ENCODE measurements at places on chromosomes 3 and 15.

DNA sequence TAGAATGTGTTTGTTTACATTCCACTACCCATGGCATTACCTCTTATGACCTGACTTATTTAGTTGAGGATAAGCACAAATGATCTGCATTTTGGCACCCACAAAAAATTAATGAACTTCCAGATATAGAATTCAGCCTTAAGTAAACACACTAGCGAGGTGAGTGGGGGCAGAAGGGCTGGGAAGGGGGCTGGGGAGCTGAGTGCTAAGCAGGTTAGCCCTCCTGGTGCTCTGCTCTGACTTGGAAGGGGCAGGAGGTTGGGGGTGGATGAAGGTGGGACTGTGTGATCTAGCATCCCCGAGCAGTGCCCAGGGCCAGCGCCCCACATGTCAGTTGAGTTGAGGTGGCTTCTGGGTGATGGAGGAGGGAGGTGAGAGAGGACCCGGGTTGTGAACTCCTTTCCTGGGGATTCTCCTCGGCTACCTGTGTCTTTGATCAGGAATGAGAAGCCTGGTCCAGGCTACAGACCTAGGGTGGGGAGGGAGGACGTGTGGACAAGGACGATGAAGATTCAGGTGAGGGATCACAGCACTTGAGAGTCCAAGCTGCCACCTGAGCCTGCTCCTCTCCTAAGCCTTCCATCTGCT, 178.6 kb upstream of the SMAD3 start:
- DNase-seq: no peak

- no peak for DNase-seq
These were observed 4.3 kb downstream of the ITIH1 start for GRCh38 chr3:52781741-52782140.

DNA sequence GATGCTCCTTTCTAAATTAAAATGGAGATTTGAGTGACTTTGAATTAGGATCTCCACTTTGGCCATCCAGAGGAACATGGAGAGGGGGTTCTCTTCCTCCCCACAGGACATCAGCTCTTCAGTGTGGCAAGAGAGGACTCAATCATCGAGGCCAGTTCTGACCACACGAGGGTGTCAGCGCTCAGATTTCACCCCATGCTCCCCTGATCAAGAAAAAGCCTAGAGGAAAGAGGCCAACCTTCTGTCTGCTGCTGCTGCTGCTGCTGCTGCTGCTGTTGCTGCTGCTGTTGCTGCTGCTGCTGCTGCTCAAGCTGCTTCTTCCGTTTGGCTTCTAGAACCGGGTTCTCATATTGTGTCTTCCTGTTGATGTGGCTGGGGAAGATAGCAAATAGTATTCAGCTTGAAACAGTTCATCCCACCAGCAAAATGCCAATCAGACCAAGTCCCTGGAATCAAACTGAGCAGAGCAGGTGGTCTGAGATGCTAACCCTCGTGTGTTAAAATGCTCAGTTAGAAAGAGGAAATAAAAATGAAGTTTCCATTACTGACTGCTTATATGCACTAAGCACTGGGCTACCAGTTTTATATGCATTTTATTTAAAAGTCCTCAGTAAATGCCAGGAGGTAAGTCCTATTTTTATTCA, 599.0 kb downstream of the MAGI1 start:
- peak; percentile 28 for DNase-seq

DNA sequence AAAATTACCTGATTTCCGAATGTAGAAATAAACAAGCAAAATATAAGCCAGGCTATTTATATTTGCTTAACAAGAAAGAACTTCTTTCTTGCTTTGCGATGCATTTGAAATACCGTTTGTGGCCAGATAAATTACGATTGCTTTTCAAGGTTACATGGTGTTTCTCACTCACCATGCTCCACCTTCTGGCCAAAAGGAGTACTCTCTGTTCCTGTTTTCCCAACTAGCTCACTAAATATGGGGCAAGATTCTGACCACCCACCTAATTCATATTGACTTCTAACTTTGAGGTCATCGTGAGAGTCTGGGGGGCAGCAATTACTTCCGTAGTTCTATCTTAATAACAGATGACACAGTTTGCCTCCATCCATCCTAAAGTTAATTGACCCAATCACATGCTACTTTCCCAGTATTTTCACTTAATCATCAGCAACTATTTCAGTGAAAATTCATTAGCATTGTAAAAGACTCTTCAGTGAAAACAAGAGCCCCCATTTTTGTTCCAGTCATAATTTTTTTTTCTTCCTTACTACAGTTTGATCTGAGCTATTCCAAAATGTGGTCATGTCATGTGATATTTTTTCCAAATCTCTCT, 25.9 kb downstream of the ACP3 start:
- DNase-seq: no peak

DNA sequence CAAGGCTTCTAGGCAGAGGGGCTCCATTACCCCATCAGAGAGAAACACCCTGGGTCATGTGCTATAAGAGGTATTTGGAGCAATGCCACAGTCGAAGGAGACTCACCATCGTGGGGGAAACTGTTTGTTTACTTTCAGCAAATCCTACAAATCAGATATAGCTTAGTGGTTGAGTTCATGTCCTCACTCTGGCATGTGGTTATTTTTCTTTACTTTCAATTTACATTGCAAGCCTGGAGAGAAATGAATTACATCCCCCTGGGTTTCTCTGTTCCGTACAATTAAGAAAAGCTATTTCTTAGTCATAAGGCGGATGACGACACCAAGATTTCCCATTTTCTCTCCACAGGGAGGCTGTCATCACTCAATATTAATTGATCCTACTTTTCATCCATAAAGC, 36.9 kb downstream of the RFTN1 start:
- no peak for DNase-seq

DNA sequence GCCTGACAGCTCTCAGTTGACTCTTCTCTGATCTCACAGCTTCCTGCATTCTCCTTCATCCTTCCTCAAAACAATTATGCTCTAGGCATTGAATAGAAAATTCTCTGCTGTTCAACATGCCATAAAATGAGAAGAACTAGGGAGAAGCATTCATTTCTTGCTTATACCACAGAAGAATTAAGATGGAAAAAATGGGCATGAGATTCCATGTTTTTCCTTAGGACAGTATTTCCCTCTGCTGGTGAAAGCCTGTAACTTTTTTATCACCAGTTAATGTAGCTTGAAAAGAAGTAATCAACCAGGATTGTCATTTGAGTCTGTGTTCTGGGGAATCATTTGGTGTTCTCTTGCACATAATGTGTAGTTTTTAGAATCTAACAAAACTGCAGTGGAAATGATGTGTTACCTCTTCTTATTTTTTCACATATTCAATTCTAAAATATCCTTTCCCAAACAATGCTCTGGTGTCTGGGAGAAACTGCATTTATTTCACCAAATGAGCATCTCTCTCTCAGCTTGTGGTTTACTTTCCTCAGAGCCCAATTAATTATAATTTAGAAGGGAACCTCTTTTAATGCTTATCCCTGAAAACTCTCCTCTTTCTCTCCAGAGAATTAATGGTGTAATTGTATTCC, 92.8 kb upstream of the DCBLD2 start:
- no peak for DNase-seq

DNA sequence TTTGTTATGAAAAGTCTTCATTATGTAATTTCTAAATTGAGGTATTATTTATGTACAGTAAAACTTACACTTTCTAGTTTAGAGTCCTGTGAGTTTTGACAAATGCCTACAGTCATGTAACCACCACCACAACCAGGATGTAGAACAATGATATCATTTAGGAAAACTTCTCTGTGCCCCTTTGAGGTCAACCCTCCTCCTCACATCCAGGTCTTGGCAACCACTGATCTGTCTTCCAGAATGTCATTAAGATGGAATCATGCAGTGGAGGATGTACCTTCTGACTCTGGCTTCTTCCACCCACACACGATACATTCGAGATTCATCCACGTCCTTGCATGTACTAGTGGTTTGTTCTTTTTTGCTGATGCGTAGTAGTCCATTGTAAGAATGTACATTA, 23.2 kb downstream of the MINAR1 start:
- no peak for DNase-seq

- DNase-seq: no peak
These were observed 43.4 kb downstream of the FEZF2 start for GRCh38 chr3:62329971-62330370.

DNA sequence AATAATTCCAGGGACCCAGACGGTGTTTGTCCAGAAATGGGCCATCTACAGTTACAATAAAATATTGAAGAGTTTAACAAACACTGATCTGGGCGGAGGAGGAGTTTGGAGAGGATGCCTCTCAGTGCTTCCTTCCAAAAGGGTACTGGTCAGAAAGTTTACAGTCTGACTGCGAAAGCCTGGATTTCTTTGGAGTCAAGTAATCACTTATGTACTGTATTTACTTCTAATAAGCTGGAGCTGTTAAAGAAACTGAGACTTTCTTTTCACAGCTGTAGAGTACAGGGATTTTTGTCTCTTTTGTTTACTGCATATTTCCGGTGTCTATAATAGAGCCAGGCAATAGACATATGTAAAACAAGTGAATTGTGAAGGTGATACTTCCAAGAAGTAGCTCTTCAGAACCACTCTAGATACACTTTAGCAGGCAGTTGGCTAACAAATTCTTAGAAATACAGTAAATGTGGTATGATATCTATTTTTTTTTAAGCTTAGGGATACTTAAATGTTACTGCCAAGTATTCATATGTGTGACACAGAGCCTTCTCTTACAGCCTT, 22.1 kb upstream of the NEO1 start:
- no peak for DNase-seq

DNA sequence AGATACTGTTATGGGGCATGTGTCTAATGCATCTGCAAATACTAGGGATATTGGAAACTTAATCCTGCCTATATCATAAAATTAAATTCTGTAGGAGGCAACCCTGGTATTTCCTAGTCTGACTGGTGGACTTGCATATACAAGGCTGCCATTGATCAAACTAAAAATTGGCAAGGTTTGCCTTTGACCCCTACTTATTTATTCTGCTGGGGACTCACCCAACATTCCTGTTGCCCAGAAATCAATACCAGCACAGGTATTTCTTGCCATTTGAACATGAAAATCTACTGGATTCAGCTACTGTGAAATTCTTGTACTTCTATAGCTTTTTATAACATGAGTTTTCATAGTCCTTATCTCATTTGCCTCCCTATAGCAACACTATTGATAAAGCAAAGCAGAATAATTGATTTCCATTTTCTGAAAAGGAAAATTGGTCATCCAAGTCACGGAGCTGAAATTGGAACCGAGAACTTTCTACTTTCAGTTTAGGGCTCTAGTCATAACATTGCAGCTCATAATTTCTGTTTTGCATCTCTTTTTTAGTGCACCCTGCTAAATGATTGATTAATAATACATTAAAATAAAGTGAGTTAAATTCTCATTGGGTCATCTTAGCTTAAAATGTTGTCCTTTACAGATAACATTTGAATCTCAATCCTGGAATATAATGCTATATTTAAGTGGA, 365.2 kb downstream of the MFSD1 start:
- DNase-seq: no peak

GRCh38 chr15:43845421-43845820, 18.6 kb downstream of the WDR76 start:
- DNase-seq: no peak

DNA sequence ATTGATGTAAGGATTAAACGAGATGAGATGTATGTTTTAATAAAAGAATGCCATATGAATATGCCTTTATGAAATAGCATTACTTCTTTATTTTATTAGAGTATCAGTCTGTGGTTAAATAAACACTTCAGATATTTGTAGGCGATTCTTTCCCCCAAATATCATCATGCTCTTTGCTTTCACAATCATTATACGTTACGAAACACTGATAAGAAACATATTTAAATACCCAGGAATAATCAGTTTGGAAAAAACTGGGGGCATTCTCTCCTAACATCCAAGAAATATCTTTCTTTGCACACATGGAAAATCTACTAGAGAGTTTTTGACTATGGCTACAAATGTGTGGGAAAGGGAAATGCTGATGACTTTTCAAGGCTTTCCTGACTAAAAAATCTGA, 4.4 kb upstream of the PLAAT1 start:
- DNase-seq: no peak

DNA sequence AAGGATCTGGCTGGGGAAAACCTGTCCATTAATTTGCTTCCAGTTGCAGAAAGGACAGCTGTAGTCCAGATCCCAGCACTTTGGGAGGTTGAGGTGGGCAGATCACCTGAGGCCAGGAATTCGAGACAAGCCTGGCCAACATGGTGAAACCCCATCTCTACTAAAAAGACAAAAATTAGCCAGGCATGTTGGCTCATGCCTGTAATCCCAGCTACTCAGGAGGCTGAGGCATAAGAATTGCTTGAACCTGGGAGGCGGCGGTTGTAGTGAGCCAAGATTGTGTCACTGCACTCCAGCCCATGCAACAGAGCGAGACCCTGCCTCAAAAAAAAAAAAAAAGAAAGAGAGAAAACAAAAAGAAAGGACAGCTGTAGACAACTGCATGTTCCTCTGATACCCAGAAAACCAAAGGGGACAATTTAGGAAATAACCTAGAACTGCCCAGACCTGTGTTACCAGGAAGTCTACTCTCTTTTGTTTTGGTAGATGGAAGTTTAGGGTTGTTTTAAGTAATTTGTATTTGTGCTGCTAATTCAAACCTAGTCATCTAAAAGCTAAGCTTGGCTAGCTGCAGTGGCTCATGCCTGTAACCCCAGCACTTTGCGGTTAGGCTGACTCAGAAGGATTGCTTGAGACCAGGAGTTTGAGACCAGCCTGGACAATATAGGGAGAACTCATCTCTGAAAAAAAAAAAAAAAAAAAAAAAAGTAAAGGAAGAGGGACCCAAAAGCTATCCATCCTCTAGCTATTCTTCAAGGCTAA, 22.7 kb downstream of the EXD1 start:
- DNase-seq: no peak

DNA sequence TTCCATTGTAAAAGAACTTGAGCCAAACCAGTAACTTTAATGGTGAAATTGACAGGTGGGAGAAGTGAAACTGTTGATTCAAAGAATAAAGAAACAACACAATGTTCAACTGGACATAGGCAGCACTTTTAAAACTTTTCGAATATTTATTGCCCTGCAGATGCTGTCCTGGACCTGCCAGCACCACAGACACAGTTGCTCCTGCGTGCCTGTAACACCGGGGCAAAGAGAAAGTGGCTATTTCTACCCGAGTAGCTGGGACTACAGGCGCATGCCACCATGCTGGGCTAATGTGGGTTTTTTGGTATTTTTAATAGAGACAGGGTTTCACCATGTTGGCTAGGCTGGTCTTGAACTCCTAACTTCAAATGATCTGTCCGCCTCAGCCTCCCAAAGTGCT, 7.4 kb downstream of the IL5RA start:
- no peak for DNase-seq

DNA sequence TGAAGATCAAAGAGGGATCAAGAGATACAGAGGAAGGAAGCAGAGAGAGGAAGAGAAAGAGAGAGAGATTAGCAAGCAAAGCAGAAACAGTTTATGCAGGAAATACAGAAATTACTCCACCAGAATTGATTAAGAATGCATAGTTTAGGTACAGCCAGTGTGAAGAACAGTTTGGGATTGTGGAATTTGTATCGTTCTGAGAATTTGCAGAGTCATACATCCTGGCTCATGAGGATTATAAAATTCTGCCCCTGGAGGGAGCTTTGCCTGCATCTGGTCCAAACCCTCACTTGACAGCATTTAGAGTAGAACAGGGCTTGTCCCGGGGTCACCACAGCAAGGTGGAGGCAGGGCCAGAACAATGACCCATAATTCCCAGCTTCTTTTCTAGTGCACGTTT, 44.1 kb downstream of the MASP1 start:
- no peak for DNase-seq

- no peak for DNase-seq
These were observed 1.0 kb upstream of the THUMPD3 start for GRCh38 chr3:9361691-9362388.

Data from caudate nucleus (tissue), 63 donors.